Right cardiac atrium (tissue), 5 donors: ENCODE measurements at places on chromosomes 2 and 18. TPM values are rescaled to one million over a fixed set of nuclear protein-coding genes. Genes with fewer than 3 reads are reported as not detected.

Gene GDF7
- polyA plus RNA-seq = 0.25 TPM

Gene KCNK3
- 29.3 TPM for polyA plus RNA-seq

Gene SOS1
- 6.7 TPM for polyA plus RNA-seq

Gene UGT1A4
- polyA plus RNA-seq = 0.07 TPM

Gene FAP
- 0.43 TPM for polyA plus RNA-seq

Gene MGAT4A
- polyA plus RNA-seq = 5.2 TPM

Gene GCG
- polyA plus RNA-seq = not detected

Gene DSG4
- polyA plus RNA-seq = not detected

Gene MBP
- 10.5 TPM for polyA plus RNA-seq

Gene MOGAT1
- polyA plus RNA-seq = 0.16 TPM

Gene TMEM200C
- 1.1 TPM for polyA plus RNA-seq

Gene COL3A1
- polyA plus RNA-seq = 48.2 TPM

Gene ABCB11
- polyA plus RNA-seq = 0.07 TPM

Gene ZNF407
- polyA plus RNA-seq = 3.8 TPM

Gene ZNF2
- polyA plus RNA-seq = 1.8 TPM

Gene TMEM247
- not detected for polyA plus RNA-seq

Gene STARD6
- polyA plus RNA-seq = not detected

Gene ARHGAP15
- 8.2 TPM for polyA plus RNA-seq

DNA sequence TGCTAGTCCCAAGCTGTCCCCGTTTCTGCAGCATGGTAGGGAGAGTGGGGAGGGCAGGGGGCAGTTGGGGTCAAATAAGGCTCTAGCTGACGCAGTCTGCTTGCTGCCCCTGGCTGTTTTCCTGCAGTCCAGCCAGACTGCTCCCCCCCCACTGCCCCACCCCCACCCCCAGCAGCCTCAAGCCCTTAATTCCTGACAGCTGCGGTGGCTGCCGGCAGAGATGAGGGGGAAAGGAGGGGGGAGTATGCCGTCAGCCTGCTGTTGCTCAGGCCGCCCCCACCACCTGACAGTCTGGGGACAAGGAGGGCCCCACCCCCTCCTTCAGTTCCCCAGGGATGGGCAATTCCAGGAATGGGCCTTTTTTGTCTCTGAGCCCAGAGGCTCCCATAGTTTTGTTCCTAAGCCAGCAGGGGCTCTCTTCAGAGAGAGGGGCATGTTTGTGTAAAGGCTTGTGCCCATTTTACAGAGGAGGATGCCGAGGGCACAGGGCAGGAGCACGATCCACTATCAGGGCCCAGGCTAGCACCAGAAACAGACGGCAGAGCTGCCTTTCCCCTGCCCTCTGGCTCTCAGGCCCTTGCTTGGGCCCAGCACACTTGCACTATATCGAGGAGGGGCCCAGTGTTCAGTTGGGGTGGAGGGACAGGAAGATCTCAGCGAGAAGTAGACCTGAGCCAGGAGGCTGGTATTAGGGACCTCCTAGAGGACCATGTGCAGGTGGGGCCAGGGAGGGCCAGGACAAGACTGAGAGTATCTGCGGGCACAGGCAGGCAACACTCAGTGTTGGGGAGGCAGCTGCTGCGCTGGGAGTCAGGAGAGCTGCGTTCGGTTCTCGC is 1.5 kb upstream of the WNT10A start:
- DNase-seq = no peak

- DNase-seq = no peak
Observed at GRCh38 chr18:31230495-31230894, 67.8 kb upstream of the DSC1 start.

GRCh38 chr18:34709750-34710441 is at the start of gene DTNA:
Gene DTNA, plus strand, starts transcription at chr18:34710298. Its CDS starts 45,679 bp downstream, at chr18:34755977.
- DNase-seq = no peak

- DNase-seq = no peak
Observed at GRCh38 chr2:29317801-29318485, 202.7 kb downstream of the CLIP4 start.

GRCh38 chr2:96897491-96898134 is 27.7 kb upstream of the SEMA4C start:
- DNase-seq = peak; percentile 41

DNA sequence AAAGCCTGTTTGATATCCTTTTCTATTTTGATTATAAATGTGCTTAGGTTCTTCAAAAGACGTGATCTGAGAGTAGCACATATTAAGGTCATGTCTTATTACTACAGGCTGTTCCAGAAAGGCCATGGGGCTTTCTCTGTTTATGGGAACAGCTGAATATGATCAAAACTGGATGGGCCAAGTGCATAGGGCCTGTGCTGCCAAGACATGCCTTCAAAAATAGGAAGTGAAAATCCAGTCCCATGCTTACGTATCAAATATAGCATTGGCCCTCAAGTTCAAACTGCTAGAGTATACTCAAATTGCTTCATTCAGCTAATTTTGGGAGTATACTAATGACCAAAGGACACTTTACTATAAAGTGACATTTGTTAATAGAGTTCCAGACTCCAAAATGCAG is 24.1 kb downstream of the SLC25A52 start:
- DNase-seq = no peak

GRCh38 chr18:36379435-36379984 is 82.0 kb downstream of the FHOD3 start:
- no peak for DNase-seq

- peak; percentile 60 for DNase-seq
Observed at GRCh38 chr2:7077660-7078267, 160.6 kb downstream of the RNF144A start.

DNA sequence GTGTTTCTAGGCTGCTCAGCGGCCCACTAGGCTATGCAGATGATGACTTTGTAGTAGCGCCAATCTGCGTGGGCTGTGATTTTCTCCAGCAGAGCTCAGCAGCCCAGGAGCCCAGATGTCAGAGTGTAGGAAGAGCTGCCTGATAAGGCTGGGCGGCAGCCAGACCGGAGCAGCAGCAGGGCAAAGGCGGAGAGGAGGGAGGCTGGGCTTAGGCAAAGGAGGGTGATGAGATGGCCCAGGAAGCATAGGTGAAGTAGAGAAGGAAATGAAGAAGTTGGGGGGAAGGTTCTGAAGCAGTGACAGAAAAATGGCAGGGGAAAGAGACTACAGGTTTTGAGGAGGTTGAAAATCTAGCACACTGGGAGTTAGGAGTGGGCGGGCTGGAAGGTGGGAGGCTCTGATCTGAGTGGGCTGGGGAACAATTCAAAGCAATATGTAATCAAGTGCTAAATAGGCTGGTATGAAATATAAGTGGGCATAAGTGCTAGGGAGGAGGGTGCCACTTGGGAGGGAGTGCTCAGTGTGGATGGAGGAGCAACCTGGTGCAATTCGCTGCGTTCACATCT is 50.6 kb upstream of the STPG4 start:
- DNase-seq = peak; percentile 80

GRCh38 chr2:133943108-133943507 is 310.8 kb upstream of the MGAT5 start:
- DNase-seq = no peak

- DNase-seq = peak; percentile 69
Observed at GRCh38 chr2:85770369-85770768, 16.6 kb downstream of the ATOH8 start.

- DNase-seq = no peak
Observed at GRCh38 chr2:48529194-48529593, 760 bp upstream of the STON1 start.

- DNase-seq = no peak
Observed at GRCh38 chr18:46073474-46074331, 1.6 kb upstream of the PSTPIP2 start.

GRCh38 chr2:227717687-227718567 is at the start of gene SLC19A3:
Gene SLC19A3, minus strand, starts transcription at chr2:227718028. Its CDS starts 15,710 bp downstream, at chr2:227702318.
- DNase-seq = peak; percentile 94

- peak; percentile 92 for DNase-seq
Observed at GRCh38 chr2:27262379-27263286, at the start of gene SLC30A3. Gene SLC30A3, minus strand, starts transcription at chr2:27263047. Its CDS starts 141 bp downstream, at chr2:27262906.

GRCh38 chr2:225112362-225113126 is 70.3 kb upstream of the DOCK10 start:
- no peak for DNase-seq

- DNase-seq = no peak
Observed at GRCh38 chr2:56450047-56450446, 266.3 kb downstream of the CCDC85A start.

GRCh38 chr2:136324966-136325365 is 207.0 kb upstream of the CXCR4 start:
- no peak for DNase-seq

DNA sequence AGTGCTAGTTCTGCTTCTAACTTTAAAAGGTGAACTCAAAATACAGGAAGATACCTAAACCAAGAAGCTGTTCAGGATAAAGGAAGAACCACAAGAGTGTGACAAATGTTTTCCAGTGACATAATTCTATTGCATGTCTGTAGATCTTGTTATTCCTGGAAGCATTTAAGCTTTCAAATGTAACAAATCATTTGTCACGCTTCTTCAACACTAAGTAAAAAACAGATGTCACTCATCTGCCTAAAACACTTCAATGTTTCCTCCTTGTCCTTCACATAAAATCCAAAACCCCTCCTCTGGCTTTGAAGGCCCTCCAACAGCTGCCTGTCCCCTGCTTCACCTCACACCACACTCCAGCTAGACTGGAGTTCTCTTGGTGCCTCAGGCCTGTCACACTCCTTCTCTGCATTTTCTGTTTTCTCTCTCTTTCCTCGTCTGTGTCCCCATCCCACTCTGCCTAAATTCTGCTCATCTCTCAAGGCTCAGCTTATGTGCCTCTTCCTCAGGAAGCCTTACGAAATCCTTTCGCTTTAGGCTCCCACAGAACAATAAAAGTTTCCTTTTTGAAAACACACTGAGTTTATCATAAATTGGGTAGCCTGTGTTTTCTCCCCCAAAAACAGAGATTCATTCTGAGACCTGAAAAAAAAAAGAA is 6.4 kb upstream of the CLEC4F start:
- no peak for DNase-seq

- DNase-seq = no peak
Observed at GRCh38 chr18:64991102-64991501, 759.7 kb upstream of the CDH7 start.

GRCh38 chr2:238290091-238290509 is 1.7 kb upstream of the PER2 start:
- peak; percentile 75 for DNase-seq

DNA sequence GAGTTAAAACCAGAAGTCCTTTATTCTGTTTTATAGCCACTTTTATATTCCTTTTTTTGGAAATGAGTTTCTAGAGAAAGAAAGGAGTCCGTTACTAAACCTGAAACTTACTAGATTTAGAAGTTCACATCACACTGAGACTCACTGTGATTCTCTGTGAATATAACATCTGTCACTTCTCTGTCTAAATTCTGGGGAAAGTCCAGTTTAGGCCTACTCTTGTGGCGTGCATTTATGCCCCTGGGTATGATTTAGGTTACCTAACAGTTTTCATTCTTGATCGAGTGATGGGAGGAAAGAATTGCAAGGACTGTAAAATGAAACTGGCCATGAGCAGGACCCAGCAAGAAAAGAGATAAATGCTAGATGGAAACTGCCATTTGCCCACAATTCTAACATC is 449.6 kb downstream of the SPAG16 start:
- DNase-seq = no peak

GRCh38 chr18:37270038-37270665 is 295.4 kb downstream of the CELF4 start:
- DNase-seq = no peak

DNA sequence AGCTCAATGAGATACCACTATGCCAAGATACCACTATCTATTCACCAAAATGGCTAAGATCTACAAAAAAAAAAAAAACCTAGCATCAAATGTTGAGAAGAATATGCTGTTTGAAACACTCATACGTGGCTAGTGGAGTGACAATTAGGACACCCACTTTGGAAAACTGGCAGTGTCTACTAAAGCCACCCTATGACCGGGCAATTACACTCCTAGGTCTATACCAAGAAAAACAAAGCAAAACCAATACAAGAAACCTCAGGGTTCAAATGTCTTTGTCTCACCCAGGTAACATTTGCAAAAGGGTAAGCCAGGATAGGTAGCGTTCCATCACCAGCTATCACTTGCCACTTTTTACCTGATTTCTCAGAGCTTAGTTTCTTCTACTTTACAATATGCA is 123.6 kb upstream of the CAB39 start:
- DNase-seq = no peak

DNA sequence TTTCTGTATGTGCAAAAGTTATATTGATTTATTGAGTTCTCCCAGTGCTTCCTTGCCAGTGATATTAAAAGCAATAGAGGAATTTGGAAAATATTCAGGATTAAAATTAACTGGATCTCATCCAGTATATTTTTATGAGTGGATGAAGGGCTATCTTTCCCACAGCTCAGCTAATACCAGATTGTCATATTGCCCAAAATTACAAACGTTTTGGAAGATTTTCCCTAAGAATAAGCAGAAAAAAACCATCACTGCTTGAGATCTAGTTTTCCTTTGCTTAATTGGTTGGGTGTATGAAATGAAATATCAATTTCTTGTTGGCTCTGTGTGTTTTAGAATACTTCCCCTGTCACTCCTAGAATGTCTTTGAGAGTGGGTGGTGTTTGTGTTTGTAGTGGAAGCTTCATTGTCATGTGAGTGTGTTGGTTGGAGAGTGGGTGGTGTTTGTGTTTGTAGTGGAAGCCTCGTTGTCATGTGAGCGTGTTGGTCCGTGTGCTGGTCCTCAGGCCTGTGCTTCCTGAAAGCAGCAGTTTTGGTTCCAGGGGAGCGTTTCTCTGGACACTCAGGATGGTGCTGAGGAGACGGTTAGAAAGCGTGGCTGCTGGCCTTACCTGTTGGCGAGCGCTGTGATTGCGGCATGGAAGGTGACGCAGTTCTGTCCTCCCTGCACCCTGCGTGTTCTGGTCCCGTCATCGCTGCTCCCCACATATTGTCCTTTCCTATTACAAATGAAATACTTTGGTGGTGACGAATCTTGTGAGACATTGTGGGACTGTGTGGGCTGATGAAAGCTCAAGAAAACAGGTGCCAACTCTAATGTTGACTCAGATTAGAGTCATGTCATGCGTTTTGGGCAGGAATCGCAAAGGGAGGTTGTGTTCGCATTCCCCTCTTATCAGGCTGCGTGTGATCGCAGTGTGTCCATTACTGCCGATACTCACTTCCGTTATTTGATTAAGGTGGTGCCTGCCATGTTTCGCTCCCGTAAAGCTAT is 12.4 kb downstream of the ASB1 start:
- no peak for DNase-seq

- no peak for DNase-seq
Observed at GRCh38 chr2:25062511-25062917, 20.6 kb downstream of the EFR3B start.

GRCh38 chr2:18356676-18357075 is 203.8 kb downstream of the RDH14 start:
- DNase-seq = no peak

- no peak for DNase-seq
Observed at GRCh38 chr2:41111836-41112627, 660.1 kb upstream of the SLC8A1 start.

DNA sequence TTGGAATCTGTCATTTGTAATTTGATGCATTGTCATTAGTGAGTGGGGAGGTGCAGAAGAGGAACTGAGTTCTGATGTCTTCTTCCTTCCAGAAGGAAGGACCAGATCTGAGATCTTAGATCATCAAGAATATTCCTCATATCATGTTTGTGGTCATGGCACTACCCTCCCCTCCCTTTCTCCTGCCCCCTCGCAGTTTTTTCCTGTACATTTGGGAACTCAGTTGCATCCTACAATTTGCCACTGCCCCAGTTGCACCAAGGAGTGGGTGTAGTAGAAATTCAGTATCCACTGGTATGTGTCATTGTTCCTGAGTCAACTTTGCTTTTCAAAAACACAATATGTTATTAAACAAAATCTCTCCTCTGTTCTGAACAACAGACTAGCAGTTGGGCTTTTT is 26.6 kb upstream of the ACVR1 start:
- DNase-seq = no peak

GRCh38 chr2:6506361-6506794 is 359.3 kb downstream of the CMPK2 start:
- DNase-seq = no peak
